Fibroblast of skin of scalp (primary cell): ENCODE measurements at places on chromosomes 13 and 19.

DNA sequence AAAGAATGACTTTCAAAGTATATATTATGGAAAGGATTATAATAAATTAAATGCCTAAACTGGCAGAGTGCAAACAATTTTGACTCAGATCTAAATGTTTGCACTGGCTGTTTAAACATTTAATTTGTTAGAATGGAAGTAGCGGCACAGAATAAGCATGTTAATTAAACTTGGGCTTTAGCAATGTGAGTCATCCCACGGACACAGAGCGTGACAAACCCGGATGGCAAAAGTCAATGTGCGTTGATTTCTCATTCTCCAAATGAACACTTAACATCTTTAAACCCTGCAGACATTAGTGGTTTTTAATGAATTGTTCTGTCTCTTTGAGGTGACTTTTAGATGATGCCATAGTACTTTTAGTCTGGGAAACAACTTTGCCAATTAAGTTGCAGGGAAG is 38.4 kb downstream of the PCDH8 start:
- DNase-seq, result no peak

GRCh38 chr13:33355201-33355895 is 69.8 kb upstream of the STARD13 start:
- DNase-seq, result no peak

GRCh38 chr19:48970923-48971395 is 5.8 kb downstream of the FTL start:
- peak; percentile 73 for DNase-seq

DNA sequence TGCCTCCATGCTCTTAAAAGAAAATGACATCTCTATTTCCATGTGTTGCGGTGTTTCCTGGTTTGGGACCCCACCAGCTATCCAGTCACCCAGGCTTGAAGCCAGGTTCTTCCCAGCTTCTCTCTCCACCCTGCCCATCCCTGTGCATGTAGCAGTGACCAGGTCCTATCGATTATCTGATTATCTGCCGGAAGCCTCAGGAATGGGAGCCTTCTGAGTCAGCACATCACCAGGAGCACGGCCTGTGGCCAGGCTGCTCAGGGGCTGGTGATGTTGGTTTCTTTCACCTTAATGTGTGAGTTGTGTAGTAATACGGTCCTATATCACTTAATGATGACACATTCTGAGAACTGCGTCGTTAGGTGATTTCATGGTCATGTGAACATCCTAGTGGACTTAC is 33.7 kb downstream of the PPP1R37 start:
- DNase-seq, result no peak

- DNase-seq, result peak; percentile 75
Measured at GRCh38 chr19:38975214-38975860, at the start of gene FBXO17. FBXO17 (minus strand) TSS chr19:38975742; CDS start chr19:38950319, 25,423 bp downstream.

DNA sequence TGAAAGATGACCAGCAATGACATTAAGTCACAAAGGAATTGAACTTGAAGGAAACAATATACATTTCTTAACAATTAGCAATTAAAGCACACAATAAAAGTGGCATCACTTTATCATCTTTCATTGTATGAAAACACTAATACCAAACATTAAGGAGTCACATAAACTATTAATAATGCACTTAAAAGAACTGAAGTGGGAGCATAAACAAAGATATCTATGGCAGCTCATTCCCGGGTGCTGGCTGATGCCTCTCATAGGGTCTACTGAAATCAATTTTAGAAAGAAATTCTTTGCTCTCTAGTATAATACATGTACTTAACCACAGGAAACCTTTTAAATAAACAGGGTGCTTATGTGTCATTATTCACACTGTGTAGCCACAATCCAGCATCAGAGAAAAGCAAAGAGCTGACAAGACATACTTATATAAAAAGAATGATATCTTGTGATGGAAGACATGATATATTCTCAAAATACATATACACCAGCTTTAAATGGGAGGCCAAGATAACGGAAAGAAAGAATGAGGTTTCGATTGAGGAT is 1207.8 kb downstream of the EFNB2 start:
- no peak for DNase-seq

- no peak for DNase-seq
Measured at GRCh38 chr19:50327461-50328223, 1.5 kb downstream of the KCNC3 start.

DNA sequence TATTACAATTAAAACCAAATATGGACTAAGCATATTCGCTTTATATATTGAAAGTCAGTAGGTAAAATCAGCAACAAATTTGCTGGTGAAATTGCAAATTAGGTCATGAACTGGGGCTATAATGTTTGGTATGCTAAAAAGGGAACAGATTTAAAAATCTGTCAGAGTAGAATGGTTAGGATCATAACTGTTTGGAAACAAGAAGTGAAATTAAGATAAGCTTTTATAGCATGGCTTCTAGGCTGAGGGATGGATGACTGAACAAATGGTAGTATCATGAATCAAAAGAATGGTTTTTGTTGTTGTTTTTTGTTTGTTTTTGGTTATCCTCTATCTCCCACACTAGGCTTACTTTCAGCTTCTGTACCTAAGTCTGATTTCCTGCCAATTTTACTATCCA is 1090.4 kb downstream of the PCDH9 start:
- DNase-seq, result no peak

DNA sequence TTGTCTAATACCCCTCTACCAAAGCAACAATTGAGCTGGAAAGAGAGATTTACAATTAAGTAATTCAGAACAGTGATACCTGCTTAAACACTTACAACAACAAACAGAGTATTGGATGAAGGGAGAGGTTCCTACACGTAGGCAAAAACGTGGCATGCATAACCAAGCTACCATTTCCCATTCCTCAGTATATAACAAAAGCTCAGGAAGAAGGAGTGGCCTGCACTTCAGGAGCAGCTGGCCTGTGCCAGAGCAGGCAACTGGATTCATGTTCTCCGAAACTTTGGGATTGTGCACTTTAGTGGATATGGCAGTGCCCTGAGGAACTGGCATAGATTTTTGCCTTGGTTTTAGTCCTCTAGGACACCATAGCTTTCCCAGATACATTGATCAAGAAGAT is 630.2 kb upstream of the PCDH9 start:
- no peak for DNase-seq

GRCh38 chr19:40298026-40298425 is 12.9 kb upstream of the AKT2 start:
- DNase-seq, result no peak

DNA sequence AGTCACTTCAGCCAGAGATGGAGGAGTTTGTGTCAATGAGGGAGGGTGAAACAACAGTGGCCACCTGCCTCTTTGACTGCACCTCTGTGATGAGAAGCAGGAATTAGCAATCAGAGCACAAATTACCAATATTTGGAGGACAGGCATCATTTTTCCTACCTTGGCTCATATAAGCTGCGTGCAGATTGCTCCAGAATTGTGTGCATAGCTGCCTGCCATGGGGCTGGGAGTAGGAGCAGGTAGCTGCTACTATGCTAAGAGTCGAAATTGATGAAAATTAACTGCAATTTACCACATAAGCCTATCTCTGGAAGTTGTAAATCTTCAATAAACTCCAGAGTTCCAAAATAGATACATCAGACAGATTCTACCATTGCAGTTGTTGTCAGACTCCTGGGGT is 167.5 kb upstream of the HTR2A start:
- no peak for DNase-seq

GRCh38 chr19:14559916-14560775 is 11.7 kb downstream of the NDUFB7 start:
- no peak for DNase-seq

DNA sequence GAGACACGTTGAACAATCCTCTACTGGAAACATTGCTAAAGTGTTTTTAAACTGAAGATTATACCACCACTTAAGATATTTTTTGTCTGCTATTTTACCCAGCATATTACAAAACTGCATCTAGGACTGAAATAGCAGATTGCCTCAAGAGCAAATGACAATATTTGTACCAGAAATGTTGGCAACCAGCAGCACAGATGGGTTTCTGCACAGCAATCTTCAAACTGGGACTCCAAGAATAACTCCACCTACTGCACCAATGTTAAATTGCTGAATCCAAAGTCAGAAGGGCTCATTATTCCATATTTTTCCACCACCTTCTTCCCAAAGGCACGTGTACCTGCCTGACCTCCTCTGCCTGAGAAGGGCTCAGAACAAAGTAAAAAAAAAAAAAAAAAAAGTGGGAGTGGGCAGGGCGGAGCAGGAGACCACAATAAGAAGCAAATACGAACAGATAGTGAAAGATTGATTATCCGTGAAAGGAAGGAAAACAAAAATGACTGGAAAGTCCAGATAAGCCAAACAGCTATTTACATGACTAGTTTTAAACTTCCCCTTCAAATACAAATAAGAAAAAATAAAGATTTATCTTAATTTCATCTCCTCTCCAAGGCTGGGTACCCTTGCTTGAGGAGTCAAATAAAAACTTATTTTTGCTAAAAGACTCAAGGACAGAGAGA is 79.4 kb downstream of the FOXO1 start:
- no peak for DNase-seq

GRCh38 chr13:26680123-26680450 is 80.5 kb downstream of the GPR12 start:
- DNase-seq, result peak; percentile 23

DNA sequence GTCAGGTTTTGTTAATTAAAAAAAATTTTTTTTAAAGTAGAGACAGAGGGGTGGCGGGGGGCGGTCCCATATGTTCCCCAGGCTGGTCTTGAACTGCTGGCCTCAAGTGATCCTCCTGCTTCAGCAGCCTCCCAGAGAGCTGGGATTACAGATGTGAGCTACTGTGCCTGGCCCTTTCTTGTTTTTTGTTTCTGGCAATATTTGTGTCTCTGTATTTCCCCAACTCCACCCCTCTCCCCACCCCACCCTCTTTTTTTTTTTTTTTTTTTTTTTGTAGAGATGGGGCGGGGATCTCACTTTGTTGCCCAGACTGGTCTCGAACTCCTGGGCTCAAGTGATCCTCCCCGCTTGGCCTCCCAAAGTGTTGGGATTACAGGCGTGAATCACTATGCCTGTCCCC is 600 bp upstream of the CAPN12 start:
- no peak for DNase-seq

- DNase-seq, result no peak
Measured at GRCh38 chr13:32936716-32937115, 79.5 kb upstream of the KL start.

DNA sequence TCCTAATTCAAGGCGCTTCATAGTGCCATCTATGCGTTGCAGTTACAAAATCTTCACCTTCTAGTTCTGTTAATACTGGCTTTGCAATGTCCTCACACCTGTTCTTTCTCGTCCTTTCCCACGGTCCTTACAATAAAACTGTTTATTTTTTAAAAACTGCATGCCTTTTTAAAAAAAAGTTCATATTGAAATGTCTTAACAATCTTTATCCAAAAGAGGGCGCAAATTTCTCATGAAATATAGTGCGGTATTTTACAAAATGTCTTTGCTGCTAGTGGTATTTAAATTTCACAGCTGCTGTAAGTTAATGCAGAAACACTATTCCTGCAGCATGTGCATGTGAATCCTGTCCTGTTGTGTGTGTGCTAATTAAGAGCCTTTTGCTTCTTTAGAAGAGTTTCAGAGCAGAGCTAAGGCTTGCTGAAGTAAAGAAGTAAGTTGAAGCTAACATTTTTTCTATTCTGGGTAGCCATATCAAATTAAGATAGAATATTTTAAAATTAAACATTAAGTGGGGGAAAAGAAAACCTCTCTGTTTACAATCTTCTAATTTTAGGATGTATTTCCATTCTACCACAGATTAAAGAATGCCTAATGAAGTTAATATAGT is 15.8 kb upstream of the CLDN10 start:
- peak; percentile 44 for DNase-seq

DNA sequence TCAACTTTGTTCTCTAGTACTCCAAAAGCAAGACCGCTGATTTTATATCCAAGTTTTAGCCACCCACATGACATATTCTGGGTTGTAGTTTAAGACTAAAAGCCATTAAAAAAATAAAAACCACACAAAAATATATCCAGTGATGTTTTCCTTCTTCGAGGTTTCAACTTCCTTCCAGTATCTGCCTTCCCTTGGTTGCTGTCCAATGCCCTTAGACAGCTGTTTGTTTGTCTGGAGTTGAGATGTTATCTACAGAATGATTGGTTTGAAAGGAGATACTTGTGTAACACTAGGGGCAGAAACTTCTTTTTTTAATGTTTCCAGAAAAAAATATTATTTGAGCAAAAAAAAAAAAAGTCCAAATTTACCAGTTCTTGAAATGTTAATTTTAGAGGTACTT is 591.5 kb upstream of the PCDH9 start:
- DNase-seq, result no peak

DNA sequence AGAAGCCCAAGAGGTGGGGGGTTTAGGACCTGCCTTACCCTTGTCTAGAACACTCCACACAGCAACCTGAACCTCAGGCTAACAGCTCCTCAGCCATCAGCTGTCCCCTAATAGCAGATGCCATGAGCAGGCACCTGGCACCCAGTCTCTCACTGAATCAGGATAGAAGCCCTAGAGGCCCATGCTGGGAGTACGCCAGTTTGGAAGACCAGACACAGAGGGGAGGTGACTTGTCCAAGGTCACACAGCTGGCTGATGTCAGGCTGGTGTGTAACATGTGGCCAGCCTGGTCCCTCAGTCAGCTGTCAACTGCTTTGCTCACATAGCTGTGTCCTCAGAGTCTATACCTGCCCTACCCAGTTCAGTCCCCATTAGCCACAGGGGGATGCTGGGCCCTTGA is 12.8 kb upstream of the SAMD1 start:
- no peak for DNase-seq

GRCh38 chr13:73943137-73943964 is 190.9 kb downstream of the KLF12 start:
- DNase-seq, result no peak

- no peak for DNase-seq
Measured at GRCh38 chr13:24888291-24888931, 124.4 kb downstream of the RNF17 start.

DNA sequence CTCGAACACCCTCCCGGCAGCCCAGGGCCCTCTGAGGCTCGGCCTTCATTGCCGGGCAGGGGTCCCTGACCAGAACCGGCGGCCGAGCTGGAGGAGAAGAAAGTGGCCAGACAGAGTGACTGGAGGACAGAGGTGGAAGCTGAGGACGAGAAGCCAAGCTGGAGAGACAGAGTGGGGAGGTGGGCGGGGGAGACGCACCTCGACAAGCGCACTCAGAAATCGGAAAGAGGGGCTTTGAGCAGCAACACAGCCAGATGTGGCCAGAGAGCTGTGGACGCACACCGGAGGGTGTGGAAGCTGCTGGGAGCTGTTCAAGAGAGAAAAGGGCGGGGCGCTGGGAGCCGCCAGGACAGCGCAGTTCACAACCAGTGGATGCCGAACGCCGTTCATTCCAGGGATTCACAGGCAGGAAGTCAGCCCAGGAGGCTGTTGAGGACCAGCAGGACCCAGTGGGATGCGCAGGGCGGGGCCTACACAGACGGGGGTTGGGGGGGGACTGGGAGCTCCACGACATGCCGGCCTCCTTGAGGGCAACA is 28.2 kb upstream of the C13orf46 start:
- DNase-seq, result peak; percentile 31

- DNase-seq, result no peak
Measured at GRCh38 chr19:17719730-17720400, 585 bp downstream of the MAP1S start.

- DNase-seq, result peak; percentile 65
Measured at GRCh38 chr13:37621811-37622361, 23.3 kb upstream of the POSTN start.

GRCh38 chr13:74651121-74651520 is 516.9 kb upstream of the KLF12 start:
- no peak for DNase-seq

- no peak for DNase-seq
Measured at GRCh38 chr19:54179262-54179852, 6.4 kb upstream of the TMC4 start.
